ENCODE measurements at places on chromosomes 2 and 18.

GRCh38 chr2:204346906-204347305 lies 198.4 kb upstream of the PARD3B start:
- DNase-seq, result no peak

- no peak for DNase-seq
These were observed 315.4 kb downstream of the CDH7 start for GRCh38 chr18:66066191-66066590.

DNA sequence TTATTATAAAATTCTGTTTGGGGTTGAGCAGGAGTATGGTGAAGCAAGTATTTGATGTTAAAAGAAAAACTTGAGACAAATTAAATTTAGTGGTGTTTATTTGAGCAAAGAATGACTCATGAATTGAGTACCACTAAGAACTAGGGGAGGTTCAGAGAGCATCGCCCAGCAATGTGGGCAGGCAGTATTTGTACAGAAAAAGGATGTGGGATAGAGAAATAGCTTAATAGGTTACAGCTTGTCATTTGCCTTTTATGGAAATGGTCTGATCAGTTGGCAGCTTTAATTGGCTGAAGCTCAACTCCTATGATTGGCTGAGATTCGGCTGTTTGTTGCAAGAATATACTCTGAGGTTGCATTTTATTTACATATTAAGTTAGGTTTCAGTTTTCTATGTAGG lies 68.2 kb downstream of the LRATD1 start:
- DNase-seq, result no peak

GRCh38 chr2:81327911-81328310 lies 1023.4 kb upstream of the LRRTM1 start:
- DNase-seq, result no peak

DNA sequence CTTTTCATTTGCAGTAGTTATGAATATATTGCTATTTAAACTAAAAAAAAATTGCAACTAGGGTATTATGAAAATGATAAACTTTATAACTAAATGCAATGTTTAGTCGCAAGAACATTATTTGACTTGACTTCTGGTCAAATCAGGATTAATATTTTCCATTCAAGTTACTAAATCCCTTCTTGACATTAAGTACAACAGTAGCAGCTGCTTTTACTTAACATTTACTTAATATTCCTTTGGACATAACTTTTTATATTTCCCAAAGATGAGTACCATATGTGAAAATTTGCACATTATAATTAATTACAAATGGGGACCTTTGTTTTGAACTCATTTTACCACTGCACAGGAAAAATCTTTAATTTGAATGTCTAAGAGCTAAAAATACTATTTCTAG lies 74.0 kb downstream of the PMS1 start:
- DNase-seq, result no peak

All from stimulated activated CD4-positive, alpha-beta T cell treated with anti-CD3 and anti-CD28 coated beads, Interleukin-1b, Interleukin-23, amount 100 ng/mL, for 1 hour (primary cell).